CD8-positive, alpha-beta T cell (primary cell): ENCODE measurements at places on chromosomes 1 and 21. TPM values are rescaled to one million over a fixed set of nuclear protein-coding genes. Genes with fewer than 3 reads are reported as not detected.

GRCh38 chr1:101081496-101082488 is 56.2 kb upstream of the DPH5 start:
- peak; percentile 5 for DNase-seq

The NID1 gene
- not detected for total RNA-seq

GRCh38 chr1:230823931-230824381 is 44.4 kb downstream of the C1orf198 start:
- no peak for DNase-seq

The CACNA1S gene
- not detected for total RNA-seq

- DNase-seq: no peak
These were observed 13.2 kb upstream of the CTSE start for GRCh38 chr1:206036663-206037455.

The FCRLB gene
- total RNA-seq: 0.24 TPM
